GDM1 (cell line): ENCODE measurements at places on chromosomes 3 and 15.

DNA sequence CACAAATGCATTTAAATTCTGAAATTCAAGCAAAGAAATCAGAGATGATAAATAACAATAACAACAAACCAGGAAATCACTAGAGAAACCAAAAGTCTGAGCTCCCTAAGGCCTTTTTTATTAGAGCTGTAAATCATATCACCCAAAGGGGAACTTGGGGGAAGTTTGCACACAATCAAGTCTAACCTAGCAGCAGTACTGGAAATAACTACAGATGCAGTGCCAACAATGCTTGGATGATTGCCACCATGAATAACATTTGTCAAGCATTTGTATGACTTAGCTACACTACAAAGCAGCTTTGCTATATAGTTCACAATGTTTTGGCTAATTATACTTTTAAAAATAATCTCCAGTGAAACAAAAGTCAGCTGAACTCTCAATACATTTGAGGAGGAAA, 27.8 kb downstream of the SHQ1 start:
- peak; percentile 22 for DNase-seq

- DNase-seq, result no peak
These were observed 510 bp downstream of the ARL14 start for GRCh38 chr3:160677459-160677881.

DNA sequence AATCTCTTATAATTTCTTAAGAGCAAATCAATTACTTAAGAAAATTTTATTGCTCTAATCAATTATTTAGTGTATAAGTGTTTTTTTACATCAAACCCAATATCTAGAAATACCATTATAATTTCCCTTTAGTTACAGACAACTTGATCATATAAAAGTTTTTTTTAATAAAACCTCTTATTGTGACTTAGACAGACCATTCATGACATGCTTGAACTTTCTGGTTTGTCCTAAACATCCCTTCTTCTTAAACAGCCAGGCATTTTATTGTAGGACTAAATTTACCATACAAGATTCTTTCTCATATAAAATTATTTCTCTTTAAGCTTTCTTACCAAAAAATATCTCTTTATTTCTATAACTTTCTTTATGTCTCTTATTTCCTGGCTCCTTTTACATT, 164.5 kb downstream of the SUCNR1 start:
- no peak for DNase-seq

- no peak for DNase-seq
These were observed 103.5 kb upstream of the SLC7A14 start for GRCh38 chr3:170689296-170689829.

- no peak for DNase-seq
These were observed 48.7 kb downstream of the PPM1L start for GRCh38 chr3:160804762-160805161.

GRCh38 chr3:1534252-1534651, 441.4 kb downstream of the CNTN6 start:
- DNase-seq, result no peak

GRCh38 chr3:128745742-128746141, 19.8 kb downstream of the RAB7A start:
- DNase-seq, result no peak

GRCh38 chr15:70259028-70259424, 161.3 kb upstream of the TLE3 start:
- DNase-seq, result peak; percentile 70

DNA sequence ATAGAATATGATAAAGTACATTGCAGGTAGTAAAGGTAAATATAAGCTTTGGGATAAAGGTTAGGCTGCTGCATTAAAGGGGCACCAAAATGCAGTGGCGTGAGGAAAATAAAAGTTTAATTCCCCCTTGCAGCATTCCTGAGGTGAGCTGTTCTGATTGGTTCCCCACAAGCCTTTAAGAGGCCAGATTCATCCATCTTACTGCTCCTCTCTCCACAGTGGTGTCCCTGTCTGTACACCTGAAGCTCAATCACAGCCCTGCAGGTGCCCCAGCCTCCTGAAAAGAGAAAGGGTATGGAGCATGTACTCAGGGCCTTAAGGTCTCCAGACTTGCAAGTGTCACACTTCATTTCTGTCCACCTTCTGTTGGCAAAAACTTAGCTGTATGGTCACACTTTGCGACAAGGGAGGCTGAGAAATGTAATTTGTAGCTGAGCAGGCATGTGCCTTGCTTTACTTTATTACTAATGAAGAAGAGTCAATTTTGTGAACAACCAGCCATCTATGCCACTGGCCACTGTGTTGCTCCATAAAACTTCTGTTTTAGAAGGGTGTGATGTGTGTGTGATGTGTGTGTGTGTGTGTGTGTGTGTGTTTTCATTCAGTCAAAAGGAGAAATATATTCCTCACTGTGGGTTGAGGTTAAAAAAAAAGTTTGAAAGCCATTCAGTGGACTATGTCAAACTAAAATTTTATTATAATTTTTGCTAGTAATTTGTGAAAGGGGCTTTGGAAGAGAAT, 12.8 kb downstream of the LACTB start:
- no peak for DNase-seq

- DNase-seq, result no peak
These were observed 73.7 kb downstream of the ABHD5 start for GRCh38 chr3:43764471-43764870.
